ENCODE measurements at places on chromosomes 6 and 20.

DNA sequence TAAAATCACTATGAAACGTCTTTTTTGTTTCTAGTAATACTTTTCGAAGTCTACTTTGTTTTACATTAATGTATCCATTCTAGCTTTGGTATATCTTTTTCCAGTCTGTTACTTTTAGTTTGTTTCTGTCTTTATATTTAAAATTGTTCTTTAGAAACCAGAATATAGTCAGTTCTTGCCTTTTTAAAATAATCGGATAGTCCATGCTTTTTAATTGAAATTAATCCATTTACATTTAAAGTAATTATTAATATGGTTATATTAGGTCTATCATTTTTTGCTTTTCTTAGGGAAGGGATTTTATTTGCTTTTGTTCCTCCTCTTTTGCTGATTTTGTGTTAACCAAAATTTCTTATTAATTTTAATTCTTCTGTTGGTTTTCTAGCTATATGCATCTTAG is 23.7 kb downstream of the CDYL start:
- DNase-seq = no peak

DNA sequence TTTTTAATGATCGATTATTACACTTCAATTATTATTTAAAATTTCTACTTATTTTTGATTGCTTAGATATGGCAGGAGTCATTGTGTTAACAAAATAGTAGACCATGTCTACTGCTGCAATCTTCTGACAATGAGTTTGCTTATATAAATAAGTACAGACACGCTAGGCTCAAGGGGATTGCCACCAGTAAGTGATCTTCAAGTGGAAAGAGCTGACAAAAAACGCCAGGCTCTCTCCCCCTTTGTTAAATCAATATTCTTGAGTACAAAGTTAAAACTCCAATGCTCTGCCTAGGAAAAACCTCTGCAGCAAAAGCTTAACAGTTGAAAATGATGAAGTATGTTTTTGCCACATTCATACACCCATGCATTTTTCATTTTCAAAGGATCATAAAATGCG is 738.1 kb downstream of the HDGFL1 start:
- no peak for DNase-seq

DNA sequence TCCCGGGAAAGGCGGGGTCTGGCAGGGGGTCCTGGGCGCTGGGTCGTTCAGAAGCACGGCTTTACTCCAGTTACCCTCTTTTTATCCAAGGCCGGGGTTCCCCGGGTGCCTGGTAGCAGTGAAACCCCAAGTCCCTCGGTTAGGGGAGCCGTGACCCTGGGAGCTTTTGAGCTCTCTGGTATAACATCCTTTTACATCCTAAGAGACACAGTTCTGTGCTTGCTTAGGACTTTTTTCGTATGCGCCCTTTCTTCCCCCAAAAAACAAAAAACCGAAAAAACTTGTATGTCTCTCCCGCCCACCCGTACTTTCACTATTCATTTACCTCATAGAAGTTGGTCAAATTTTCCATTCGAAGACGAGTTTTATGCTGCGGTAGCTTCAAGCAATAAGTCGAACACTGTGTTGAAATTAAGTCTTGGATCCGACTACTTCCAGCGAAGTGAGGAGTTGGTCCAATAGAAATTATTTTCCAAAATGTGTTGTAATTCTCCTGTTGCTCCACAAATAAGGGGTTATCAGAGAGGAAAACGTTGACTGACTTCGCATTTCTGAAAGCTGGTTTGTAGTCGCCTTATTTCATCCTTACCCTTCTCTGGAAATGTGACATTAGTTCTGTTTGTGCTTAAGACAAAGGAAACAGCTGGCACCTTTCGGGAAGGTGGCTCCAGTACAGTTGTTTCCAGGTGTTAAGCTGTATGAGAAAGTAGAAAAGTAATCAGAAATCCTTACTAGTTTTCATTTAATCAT is 816 bp upstream of the MAN1A1 start:
- peak; percentile 9 for DNase-seq

GRCh38 chr6:34901930-34902329 is 12.9 kb downstream of the ANKS1A start:
- DNase-seq = no peak

GRCh38 chr6:165243801-165244200 is 65.6 kb downstream of the C6orf118 start:
- DNase-seq = no peak

- DNase-seq = no peak
Observed at GRCh38 chr20:32497589-32498224, 87.4 kb downstream of the NOL4L start.

DNA sequence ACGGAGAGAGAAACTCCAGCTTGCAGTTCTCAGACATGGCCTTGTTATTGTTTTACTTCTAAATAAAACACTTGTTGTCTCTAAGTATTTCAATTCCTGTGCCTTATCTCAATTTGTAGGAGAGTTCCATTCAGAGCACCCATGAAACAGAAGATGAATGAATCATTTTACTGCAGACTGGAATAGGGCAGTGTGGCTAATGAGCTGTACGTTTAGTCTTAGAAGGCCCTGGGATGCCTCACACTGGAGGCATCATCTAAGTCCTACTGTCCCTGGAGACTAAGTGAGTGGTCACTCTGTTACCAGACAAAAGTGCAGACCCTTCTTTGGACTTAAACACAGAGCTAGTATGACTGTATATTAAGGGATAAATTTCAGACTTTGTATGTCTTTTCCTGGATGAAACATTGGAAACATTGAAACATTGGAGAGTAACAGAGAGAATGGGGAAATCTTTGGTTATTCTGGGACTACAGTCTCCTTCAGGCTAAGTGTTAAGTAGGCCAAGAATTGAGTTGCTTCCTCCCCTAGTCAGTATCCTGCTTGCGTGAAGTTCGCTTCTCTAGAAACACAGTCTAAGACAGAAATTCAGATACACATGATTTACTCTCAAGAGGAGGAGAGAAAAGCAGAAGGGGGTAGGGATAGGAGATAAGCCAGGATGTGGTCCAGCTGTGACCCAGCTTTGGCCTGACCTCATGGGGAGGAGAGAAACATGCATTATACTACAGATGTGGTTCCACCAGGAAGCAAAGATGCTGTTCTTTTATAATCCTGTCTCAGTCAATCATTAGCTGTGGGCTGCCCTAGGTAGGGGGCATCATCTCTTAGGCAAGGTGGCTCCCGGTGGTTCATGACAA is 167.4 kb upstream of the BMP2 start:
- no peak for DNase-seq

DNA sequence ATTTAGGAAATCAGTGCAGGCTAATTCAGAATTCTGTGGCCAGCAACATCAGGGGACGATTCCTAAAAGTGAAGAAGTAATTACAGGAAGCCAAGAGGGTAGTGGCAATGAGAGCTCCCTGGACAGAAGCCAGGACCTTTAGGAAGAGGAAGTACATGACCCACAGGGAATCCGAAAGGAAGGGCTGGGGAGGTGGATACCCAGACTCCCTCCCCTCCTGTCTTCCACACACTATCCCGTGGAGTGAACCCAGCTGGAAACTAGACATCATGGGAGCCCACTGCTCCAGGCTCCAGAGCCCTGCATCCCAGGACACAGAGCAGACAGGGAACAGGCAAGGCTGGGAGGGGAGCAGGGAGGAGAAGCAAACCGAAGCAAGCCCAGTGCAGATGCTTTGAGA is 83.0 kb downstream of the SNX5 start:
- DNase-seq = no peak

- DNase-seq = no peak
Observed at GRCh38 chr20:11687546-11688292, 230.0 kb upstream of the BTBD3 start.

Measured in stimulated activated CD8-positive, alpha-beta memory T cell treated with anti-CD3 and anti-CD28 coated beads, Interleukin-2, amount 100 ng/mL, for 1 hour (primary cell).